Suppressor macrophage (primary cell): ENCODE measurements at places on chromosomes 7 and 10.

- no peak for DNase-seq
Measured at GRCh38 chr10:78594559-78595268, 474.1 kb upstream of the ZMIZ1 start.

DNA sequence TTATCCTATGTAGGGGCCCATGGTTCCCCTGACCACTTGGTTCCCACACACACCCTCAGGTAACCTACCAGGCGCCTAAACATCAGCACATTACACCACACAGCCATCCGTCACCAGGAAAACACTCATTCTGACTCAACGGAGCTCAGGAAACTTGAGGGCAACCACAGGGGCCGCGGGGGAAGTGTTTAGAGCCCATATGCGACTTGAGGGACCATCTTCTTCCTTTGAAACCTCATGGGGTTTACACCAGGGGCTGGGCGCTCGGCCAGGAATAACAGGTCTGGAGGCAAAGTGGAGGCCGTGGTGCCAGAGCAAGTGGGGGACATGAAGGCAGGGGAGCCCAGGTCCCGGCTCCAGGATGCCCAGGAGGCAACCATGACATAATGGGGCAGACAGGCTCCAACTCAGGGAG is 1.5 kb downstream of the STX1A start:
- DNase-seq: peak; percentile 75

GRCh38 chr10:33921970-33922605 is 587.6 kb upstream of the NRP1 start:
- no peak for DNase-seq

- peak; percentile 85 for DNase-seq
Measured at GRCh38 chr7:127392182-127392565, 334 bp downstream of the ZNF800 start.

DNA sequence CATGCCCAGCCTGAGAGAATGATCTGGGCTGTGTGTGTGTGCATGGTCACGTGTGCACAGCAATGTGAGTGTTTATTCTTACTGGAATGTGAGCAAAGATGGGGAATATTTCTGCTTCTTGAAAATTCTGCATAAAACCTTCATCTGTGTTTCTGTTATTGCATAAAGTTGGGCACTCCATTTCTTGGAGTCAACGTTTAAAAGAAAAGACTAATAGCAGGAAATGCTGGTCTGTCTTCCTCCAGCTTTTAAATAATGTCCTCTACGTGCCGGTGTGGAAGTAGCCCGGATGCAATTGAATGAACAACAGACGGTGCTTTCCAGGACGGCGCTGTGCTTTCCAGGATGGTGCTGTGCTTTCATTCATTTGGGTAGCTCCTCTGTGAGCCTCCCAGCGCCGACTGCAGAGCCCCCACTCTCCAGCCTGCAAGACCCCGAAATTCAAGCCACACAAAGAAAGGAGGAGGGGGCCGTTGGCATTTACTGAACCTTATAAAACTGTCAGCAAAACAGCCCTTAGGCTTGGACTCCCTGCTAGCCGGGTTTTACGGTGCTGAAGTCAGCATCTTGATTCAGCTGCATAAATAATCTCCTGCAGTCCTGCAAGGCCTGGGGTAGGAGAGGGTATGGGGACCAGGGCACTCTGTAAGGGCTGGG is 158.2 kb upstream of the PRKCQ start:
- DNase-seq: no peak

DNA sequence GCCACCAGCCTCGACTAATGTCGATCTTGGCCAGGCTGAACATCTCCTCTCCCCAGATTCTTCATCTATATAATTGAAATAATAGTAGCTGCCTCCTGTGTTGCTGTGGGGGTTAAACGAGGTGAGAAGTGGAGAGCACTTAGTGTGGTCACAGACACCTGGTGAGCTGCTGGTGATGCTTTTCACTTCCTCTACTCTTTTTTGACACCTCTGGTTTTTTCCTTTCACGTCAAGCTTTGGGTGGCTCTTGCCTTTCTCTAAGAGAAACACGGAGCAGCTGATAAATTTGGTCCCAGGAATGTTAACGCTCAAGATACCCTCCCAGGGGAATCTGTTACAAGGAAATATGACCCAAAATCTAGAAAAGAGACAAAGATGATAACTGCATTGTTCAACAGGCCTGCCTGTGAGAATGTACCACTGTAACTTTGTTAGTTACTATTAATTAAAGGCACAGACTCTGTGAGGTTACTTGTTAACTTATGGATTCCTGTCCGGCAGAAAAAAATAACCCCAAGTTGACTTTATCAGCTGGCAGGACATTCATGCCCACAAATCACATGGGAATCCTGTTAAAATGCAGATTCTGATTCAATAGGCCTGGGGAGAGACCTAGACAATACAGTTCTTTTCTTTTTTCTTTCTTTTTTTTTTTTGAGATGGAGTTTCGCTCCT is 9.5 kb upstream of the NPFFR1 start:
- no peak for DNase-seq

DNA sequence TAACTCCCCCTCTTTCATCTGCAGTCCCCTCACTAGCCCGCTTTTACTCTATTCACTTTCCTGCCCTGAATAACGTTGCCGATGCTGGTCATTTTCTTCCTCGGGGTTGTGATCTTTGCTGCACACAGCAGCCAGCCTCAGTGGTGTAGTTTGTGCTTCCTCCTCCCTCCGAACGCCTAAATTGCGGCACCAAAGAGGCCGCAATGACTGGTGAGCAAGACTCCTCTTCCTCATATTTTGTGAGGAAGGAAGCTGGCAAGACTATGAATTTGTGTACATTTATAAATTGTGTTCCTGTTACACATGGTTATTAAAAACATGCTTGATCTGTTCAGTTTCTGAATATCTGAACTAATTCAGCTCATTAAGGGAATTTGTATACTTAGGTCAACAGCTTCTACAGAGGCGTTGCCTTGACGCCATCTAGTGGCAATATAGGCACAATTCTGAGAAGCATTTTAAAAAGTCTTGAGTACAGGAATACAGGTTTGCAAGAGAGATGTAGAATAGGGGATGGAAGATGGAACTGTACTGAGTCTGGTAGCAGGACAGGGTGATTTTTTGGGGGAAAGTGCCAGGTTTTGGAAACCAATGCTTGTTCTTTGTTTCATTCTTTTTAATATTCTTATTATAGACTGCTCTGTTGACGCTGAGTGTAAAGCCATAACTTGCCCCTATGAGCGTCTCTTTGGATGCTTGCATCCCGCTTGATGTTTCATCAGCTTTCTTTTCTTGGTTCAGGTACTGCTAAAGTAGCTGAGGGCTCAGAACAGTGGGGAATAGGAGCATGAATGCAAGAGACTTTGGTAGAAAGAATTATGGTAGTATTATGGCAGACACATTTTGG is 4.1 kb upstream of the TAS2R5 start:
- peak; percentile 74 for DNase-seq

DNA sequence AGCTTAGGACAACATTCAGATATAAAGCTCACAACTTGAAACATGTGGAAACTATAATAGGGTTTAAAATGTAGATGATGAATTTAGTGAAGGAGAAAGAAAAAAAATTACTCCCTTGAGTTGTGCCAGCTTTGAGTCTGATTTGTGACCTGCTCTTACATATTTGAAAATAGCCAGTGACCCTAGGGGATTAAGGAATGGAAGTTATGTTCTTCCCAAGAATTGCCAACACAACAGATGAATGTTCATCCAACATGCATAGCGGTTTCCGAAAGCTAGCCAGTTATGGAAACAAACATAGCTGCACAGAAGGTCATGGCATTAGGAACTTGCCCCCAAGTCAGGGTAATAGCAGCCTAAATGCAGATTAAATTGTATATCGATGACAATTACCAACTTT is 10.8 kb downstream of the TMEM196 start:
- no peak for DNase-seq

GRCh38 chr7:33399528-33400213 is 270.3 kb downstream of the BBS9 start:
- DNase-seq: no peak

DNA sequence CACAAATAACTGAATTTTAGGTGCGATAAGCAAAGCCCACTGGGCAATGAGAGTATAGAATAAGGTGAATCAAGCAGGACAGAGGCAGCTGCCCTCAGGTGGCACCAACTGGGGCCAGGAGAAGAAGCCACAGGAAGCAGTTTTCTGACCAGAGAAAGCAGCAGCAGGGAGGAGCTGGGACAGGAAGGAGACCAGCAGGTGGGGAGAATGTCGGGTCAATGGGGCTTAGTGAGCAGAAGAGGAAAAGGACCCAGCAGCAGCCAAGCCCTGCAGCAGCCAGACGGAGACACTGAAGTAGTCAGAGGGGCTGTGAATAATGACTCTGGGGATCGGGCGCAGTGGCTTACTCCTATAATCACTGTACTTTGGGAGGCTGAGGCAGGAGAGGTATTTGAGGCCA is 209.6 kb upstream of the SH2B2 start:
- DNase-seq: no peak

DNA sequence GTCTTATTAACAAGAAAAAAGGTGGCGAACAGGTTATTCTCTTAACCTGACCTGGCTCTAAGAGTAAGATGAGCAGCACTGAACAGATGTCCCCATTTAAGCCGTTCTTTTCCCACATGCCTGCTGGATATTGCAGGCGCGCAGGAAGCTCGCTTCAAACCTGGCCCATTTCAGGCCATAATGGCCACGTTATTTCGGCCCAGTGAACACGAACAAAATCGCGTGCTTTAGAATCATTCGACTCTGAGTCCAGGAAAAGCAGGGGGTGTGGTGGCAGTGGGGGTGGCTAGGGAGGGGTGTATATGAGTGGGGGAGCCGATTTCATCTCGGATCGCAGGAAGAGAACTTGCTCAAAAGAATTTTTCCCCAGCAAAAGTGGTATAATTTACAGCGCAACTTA is 6.6 kb upstream of the SP8 start:
- DNase-seq: no peak

DNA sequence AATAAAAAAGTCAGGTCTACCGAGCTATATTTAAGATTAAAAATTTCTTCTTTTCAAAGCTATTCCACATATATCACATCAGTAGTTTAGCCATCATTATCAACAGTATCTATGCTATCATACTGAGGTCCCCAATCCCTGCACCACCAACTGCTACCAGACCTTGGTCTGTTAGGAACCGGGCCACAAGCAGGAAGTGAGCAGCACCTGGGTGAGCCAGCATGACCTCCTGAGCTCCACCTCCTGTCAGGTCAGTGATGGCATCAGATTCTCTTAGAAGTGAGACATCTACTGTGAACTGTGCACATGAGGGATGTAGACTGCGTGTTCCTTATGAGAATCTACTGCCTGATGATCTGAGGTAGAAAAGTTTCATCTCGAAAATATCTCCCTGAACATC is 632.1 kb upstream of the KCND2 start:
- no peak for DNase-seq

- peak; percentile 70 for DNase-seq
Measured at GRCh38 chr10:34655286-34656170, 159.6 kb downstream of the PARD3 start.

DNA sequence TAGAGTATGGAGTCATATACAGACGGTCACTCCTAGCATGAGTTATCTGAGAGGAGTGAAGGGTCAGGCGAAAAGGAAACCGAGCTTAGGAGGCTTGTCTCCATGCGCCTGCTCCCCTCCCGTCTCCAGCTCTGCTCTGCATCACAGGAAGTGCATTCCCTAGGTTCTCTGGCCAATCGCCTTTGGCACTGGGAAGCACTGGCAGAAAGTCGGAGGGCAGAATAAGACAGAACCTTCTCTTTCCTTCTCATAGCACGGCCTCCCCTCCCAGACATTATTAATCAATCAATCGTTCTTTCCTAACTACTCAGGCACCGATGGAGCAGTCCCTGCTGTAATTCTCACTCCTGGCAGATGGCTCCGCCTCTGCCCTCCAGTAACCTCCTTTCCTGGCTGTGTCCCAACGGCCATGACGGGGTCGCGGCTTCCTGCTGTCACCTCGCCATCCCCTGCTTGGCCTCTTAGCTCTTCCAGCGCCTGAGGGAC is 177.1 kb downstream of the FRMD4A start:
- no peak for DNase-seq

DNA sequence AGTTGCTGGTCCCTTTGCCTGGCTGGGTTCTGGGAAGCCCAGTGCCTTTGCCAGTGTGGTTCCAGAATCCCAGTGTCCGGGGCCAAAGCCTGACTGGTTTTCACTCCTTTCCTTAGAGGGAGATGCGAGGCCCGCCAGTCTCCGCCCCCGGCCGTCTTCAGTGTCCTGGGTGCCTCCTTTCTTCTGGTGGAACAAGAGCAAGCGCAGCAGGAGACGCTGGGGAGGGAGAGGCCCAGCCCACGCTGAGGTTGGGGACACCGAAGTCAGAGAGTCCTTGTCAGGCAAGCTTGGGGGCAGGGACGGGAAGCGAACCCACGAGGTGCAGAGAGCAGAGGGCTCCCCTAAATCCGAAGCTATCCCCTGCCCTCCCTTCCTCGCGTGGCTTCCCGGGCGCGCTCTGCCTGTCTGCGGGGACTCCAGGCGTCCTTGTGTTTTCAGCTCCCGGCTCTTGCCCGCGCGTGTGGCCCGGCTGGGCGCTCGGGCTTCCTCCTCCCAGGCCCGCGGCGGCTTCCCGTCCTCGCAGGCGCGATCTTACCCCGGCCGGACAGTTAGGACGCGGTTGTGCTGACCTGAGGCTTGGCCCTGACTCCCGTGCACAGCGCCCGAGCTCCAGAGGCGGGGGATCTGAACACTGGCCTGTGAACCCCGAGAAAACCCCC is 60.6 kb upstream of the UBE3C start:
- no peak for DNase-seq

- no peak for DNase-seq
Measured at GRCh38 chr10:95401704-95402469, 111.1 kb upstream of the PDLIM1 start.

- DNase-seq: no peak
Measured at GRCh38 chr10:99742701-99743100, 10.7 kb downstream of the CUTC start.

DNA sequence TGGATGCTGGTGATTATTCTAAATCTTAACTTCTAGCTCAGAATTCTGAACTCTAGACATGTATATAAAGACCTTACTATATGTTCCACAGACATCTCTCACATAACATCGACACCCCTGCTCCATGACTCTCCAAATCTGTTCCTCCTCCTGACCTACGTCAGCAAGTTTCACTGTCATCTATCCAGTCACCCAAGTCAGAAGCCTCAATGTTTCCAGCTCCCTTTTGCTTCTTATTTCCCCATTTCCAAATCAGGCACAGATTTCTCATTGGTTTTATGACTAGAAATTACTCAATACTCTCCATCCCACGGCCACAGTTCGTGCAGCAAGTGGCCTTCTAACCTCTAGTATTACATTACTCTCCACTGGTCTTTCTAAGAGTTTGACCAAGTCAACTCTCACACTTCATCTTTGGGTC is 28.5 kb downstream of the EPC1 start:
- peak; percentile 83 for DNase-seq

DNA sequence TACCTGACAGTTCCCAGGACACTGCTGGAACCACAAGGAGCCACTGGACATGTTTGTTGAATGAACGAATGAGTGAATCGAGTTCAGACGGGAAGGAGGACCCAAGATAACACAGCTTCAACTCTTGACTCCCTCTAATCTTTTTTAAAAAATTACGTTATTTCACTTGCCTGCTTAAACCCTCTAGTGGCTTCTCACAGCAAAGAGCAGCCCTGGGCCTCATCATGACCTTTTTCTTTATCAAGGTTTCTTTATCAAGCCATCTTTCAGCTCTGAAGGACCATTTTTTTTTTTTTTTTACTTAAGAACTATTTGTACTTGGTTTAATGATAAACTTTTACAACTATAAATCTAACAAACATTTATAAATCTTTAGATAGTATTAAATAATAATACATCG is 110.6 kb downstream of the TAX1BP1 start:
- no peak for DNase-seq

- no peak for DNase-seq
Measured at GRCh38 chr7:114856625-114857024, 65.3 kb upstream of the MDFIC start.

GRCh38 chr10:131848296-131848695 is 52.5 kb upstream of the PPP2R2D start:
- no peak for DNase-seq

GRCh38 chr7:149818536-149818840 is 19.7 kb upstream of the ZNF862 start:
- no peak for DNase-seq
